ENCODE measurements at places on chromosomes 7 and 10.

DNA sequence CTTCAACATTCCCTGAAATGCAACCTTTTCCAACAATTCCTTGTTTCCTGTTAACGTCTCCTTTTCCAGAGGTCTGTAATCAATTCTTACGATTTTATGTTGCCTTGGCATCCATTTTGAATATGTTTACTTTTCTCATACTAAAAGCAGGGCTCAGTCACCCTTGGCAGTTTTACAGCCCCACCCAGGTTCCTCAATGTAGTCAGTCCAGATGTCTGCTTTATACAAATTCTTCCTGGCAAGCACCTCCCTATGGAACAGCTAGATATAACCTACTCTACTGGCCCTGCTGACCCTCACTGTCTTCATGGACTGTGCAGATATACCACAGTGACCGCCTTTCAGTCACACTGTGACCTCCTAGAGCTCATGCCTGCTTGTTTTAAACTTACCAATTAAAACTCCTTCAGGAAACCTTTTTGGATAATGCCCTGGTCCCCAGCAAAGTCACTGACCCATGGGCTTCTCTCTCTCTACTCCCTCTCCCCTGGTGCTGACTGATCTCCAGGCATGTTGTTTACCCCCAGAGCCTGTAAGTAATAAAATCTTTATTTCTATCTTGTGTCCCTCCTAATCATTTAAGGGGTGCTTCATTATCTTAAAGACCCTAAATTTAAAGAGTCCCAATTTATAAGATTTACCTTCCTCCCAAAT, 147.1 kb upstream of the STEAP1 start:
- no peak for DNase-seq

GRCh38 chr10:97180363-97180755, 5.4 kb downstream of the SLIT1 start:
- DNase-seq = no peak

DNA sequence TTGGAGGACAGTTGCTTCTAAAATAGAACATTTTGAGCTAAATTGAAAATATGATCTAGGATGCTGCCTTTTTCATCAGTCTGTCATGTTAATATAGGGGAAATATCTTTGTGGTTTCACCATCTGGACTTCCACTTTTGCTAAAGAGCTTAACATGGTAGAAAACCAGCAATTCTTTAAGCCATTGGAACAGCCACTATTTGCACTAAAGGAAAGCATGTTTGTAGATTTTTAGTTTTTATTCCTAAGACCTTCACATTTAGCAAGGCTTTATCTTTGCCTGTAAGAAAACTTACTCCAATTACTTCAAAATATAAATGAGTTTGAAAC, 291.0 kb downstream of the RNLS start:
- DNase-seq = no peak

DNA sequence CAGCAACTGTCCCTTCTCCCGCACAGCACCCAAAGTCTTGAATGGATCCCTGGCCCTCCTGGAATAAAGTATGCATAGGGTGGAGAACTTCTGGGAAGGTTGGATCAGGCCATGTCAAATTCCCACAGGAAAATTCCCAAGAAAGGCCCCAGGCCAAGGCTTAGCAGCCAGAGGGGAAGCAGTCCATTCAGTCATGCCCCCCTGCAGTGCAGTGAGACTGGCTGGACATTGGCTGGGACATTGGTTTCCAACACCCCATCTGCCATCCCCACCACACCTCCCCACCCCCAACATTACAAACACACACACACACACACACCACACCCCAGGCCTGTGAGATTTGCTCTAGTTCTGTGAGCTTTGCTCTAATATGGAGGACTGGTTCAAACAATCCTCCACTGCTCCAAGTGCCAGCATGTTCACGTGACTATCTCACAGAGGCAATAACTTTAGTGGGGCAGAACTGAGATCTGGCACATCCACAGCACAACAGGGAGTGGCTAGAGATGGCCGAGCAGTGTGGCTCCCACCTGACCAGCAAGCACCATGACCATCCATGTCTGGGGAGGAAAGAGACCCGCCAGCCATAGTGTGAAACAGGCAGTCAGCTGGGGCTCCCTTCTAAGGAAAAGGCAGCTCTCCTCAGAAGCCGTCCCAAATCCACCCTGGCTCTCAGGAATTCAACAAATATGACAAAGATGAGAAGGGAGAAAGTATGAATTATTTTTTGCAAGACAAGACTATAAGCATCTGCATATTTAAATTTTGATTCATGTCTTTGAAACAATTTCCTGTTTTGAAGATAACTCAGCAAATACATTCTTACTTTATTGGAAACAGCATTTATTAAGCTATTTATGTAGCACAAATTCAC, 6.7 kb upstream of the FAM170B start:
- no peak for DNase-seq

- no peak for DNase-seq
These were observed 85.2 kb upstream of the CACNA2D1 start for GRCh38 chr7:82528577-82529310.

- no peak for DNase-seq
These were observed 2.2 kb downstream of the ANXA11 start for GRCh38 chr10:80202934-80203834.

- no peak for DNase-seq
These were observed 30.2 kb upstream of the EZH2 start for GRCh38 chr7:148914208-148914777.

GRCh38 chr10:71780719-71781118, 7.4 kb upstream of the VSIR start:
- DNase-seq = no peak

DNA sequence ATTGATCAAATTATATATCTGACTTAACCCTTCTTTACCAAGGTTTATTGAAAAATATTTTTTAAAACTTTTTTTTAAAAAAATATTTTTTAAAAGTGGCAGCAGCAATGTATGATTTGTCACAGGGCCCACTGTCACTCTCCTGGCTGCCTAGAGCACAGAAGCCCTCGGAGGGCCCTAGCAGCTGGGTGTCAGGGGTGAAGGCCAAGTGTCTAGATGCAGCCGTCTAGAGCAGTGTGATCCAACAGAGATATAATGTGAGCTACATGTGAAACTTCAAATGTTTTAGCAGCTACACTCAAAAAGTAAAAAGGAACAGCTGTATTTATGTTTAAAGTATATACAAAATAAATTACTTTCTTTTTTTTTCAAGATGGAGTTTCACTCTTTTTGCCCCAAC, 112.7 kb downstream of the ARHGAP22 start:
- no peak for DNase-seq

DNA sequence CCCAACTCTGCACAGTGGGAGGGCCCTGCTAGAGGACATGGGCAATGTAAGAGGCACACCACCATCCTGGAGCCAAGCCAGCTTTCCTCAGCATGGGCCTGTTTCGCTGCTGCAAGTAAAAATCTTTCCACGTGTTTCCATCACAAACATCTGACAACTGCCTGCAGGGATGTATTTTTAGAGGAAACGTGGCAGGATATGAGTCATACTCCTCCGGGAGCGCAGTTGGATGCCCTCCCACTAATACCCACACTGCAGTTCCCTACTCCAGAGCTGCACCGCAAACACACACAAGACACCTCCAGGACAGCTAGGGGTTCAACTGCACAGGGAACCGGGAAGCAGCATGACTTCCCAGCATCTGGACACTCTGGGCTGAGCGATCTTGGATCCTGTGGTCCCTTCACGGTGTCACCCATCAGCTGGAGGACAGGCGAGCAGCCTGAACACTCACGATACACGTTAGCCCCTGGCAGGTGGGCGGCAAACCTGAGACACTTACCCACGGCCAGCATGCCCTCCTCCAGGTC, 26.1 kb downstream of the PLAC9 start:
- DNase-seq = no peak

GRCh38 chr7:84669177-84669732, 474.7 kb upstream of the SEMA3A start:
- no peak for DNase-seq

GRCh38 chr10:32938554-32939061, 19.4 kb downstream of the ITGB1 start:
- no peak for DNase-seq
